Caco-2 (cell line): ENCODE measurements at places on chromosomes 5 and 9. TPM values are rescaled to one million over a fixed set of nuclear protein-coding genes. Genes with fewer than 3 reads are reported as not detected.
A peak's percentile ranks its signal among the peaks of the same experiment; 100 is the strongest.

Gene GPR21
- 0.79 and 2.0 TPM in 2 replicates for total RNA-seq

DNA sequence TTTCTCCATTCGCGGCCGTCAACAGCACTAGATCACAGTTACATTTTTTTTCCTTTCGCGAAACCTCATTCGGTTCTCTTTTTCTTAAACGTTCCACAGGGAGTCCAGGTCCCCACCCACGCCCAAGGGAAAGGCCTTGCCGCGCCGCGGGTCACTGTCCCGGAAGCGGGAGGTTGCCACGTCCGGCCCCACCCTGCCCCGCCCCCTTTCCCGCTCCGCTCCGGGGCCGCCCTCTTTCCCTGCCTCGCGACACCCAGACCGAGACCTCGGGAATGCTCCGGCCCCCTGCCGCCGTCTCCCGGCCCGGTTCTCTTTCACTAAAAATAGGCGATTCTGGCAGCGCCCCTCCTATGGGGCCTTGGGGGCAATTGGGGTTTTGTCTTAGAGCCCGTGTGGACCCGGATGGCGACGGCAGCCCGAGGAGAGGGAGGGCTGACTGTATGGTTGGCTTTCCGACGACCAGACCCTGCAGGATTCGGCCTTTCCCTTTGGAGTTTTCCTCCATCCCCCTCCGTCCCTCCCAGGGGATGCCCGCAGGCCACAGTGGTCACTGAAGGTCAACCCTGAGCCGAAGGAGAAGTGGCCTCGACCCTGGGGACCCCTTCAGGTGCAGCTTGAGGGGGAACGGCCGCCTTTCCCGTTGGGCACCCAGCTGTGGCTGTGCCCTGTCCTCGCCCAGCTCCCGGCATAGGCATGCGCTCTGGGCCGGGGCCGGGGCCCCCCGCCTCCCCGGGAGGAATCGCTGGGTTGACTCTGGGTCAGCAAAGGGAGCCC lies 2.8 kb upstream of the RACK1 start:
- peak; percentile 90 for DNase-seq

DNA sequence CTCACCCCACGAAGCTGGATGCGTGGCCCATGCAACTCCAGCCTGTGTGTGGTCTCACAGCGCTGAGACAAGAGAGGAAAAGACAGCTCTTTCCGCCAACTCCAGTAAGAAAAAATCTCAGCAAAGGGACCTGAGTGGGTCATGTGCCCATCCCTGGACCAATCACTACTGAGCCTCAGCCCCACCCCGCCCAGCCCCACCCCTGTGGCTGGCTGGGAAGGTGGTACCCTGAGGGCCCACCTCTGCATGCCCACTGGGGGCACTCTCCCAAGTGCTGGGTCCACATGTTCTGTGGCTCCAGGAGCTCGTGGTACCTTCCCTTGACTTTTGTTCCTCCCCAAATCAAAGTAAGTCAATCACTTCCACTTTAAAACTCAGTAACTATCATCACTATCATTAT lies 105.1 kb upstream of the SMIM23 start:
- DNase-seq, result no peak

GRCh38 chr5:121795511-121795910 lies 56.2 kb upstream of the FTMT start:
- DNase-seq, result peak; percentile 3

GRCh38 chr5:125346316-125346715 lies 599.9 kb upstream of the ZNF608 start:
- DNase-seq, result no peak
